ENCODE measurements at places on chromosomes 1 and 21.

DNA sequence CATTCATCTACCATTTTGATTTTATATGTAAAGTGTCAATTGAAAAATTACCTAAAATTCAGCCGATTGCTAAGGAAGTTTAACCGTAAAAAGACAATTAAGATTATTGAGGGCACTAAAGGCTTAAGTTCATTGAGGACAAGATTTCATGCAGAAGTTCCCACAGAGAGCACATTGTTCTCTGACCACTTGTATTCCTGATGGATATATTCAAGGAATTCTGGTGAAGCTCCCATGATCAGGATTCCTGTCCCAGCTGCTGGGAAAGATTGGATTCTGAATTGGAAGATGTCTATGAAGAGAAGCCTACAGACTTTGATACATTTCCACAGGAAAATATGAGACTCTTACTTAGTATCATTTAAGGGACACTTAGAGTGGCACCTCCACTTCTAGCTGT is 209.2 kb upstream of the KCTD3 start:
- DNase-seq = no peak

DNA sequence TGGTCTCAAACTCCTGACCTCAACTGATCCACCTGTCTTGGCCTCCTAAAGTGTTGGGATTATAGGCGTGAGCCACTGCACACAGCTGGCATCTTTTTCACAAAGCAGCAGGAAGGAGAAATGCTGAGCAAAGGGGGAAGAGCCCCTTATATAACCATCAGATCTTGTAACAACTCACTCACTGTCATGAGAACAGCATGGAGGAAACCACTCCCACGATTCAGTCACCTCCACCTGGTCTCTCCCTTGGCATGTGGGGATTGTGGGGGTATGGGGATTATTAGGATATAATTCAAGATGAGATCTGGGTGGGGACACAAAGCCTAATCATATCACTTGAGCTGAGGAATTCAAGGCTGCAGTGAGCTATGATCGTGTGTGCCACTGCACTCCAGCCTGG is 3.0 kb upstream of the MFSD2A start:
- DNase-seq = no peak

DNA sequence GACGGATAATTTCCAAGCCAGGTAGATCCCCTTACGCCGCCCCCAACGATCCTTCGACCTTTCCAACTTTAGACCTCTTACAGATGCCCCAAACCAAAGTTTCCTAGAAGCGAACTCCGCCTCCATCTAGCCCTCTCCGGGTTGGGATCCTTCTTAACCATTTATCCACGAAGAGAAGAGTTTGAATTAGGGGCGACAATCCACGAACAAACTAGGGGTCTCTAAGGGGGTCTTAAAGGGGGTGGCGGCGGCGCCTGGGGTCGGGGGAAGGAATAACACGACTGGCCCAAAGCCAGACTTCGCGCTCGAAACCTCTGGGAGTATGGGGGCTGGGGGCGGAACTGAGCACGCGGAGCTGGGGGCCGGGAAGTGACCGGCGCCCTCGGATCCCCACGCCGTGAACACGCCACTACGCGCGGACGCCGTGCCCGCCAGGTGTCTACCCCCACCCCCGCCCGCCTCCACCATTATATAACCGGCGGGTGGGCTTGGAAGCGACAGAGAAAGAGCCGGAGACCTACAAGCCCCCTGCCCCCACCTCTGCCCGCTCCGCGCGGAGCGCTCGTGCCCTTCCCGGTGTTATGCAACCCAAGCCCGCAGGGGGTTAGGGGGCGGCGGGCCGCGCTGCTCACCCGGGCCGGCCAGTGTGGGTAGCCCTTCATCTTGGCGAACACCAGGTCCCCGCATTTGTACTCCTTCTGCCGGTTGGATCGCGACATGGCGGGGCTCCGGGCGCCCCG is 594 bp downstream of the HDGF start:
- DNase-seq = peak; percentile 67

DNA sequence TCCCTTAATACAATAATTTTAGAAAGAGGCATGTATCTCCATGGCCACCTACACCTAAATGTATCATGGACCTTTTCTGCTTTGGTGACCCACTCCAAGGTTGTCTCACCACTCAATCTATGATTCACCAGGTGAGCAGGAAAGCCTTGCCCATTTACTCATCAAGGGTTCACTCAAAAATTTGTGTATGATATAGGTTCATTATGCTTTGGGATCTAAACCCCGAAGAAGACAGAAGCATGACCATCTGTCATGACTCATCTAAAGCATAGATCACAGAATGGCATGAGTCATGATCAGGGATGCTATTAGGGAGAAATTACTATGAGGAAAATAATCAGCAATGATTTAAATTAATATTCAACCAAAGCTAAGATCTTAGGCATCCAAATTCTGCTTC is 38.5 kb downstream of the PYHIN1 start:
- DNase-seq = no peak

GRCh38 chr1:93591676-93592550 is 89.7 kb downstream of the BCAR3 start:
- peak; percentile 37 for DNase-seq

DNA sequence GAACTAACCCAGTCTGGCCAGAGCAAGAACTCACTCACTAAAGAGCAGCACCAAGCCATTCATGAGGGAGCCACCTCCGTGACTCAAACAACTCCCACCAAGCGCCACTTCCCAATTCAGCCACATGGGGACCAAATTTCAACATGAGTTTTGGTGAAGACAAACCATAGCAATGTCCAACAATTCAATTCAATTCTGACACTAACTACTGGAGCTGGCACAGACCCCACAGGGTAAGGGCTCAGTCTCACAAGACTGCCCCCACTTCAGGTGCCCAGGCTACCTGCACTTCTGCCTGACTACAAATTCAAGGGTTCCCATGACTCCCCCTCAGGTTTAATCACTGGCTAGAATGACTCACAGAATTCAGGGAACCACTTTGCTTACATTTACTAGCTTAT is 48.8 kb upstream of the RAP1A start:
- DNase-seq = peak; percentile 42

DNA sequence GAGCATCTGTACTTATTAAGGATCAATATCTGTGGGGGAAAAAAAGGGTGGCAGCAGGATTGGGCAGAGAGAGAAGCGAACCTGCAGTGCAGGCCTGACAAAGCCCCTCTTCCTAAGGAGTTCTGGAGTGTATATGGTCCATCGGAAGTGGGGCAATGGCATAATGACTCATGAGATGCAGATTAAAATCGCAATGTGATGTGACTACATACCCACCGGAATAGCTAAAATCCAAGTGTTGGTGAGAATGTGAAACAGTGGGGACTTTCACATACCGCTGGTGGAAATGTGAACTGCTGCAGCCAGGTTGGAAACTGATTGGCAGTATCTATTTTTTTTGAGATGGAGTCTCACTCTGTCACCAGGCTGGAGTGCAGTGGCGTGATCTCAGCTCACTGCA is 8.2 kb upstream of the CREG1 start:
- no peak for DNase-seq

GRCh38 chr1:58885998-58886397 is 102.2 kb upstream of the JUN start:
- no peak for DNase-seq

DNA sequence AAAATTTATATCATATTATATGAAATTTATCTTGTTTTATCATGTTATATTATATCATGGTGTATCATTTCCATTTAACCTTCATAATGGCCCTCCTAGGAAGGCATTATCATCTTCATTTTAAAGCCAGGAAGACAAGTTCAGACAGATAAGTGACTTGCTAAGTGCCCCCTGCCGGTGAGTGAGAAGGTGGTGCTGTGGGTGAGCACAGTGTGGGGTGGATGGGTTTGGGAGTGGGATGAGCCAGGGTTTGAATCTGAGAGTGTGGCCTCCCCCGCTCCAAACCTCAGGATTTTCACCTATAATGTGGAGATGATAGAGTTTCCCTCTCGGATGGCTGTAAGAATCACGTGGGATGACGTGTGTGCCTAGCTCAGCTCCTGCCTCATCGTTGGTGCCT is 108.7 kb upstream of the IGSF21 start:
- DNase-seq = no peak

DNA sequence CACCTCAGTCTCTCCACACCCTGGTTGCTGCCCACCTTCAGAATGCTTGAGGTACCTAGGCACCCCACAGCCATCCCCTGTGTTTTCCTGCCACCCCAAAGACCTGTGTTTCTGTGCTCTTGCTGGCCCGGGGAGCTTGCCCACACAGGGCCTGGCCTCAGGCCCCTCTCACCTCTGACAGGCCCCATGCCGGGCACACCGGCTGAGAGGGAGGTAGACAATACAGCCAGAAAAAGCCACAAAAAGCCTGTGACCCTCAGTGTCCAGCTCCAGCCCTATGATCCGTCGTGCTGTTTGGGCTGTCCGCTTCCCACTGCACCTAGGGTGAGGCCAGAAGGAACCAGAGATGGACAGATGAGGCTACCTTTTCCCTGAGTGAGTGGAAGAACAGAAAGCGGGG is 11.4 kb downstream of the SEMA6C start:
- no peak for DNase-seq

DNA sequence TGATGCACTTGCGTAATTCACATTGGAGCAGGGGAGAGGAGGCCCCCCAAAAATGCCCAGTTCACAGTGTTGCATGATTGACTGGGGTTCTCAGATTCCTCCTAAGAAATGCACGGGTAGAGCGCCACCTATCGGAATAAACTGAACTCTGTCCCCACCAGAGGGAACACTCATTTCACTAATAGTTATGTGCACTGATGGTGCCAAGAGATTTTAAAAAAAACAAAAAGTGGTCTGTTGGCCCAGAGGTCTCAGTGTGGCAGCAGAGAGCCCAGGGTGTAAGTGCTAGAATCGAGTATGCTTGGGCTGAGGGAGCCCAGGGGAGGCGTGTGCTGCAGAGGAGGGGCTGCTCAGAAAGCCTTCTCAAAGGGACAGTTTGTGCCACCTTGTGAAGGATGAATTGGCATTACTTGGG is 6.9 kb downstream of the PINK1 start:
- no peak for DNase-seq

GRCh38 chr1:76669624-76670315 is 197.5 kb upstream of the ST6GALNAC5 start:
- DNase-seq = no peak

- DNase-seq = no peak
Measured at GRCh38 chr1:185096531-185096930, 51.2 kb downstream of the RNF2 start.

- no peak for DNase-seq
Measured at GRCh38 chr1:79711001-79711431, 704.5 kb upstream of the ADGRL4 start.

GRCh38 chr1:63873751-63874150 is 99.9 kb downstream of the ROR1 start:
- DNase-seq = no peak

- no peak for DNase-seq
Measured at GRCh38 chr1:163227126-163227525, 24.4 kb upstream of the RGS5 start.

GRCh38 chr1:8465013-8465412 is 147.1 kb downstream of the SLC45A1 start:
- DNase-seq = no peak

DNA sequence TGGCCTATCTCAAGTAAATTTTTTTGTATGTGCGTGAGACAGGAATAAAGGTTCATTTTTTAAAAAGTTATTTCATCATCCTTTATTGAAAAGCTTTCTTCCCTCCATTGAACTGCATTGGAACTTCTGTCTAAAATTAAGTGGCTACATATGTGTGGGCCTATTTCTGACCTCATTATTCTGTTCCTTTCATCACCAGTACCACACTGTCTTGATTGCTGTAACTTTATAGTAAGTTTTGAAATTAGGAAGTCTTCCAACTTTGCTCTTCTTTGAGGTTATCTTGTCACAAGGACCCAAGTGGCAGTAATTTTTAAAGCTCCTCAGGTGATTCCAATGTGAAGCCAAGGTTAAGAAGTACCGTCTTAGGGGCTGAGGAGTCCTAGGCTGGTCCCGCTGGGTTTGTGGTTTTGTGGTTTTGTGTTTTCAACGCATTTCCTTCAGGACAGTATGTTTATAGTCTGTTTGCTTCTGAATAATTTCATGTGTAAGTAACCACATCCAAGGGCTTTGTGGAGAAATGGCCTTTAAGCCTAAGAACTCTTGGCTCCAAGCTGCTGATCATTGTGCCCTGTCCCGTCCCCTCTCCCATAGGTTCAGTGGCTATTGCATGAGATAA is 12.4 kb upstream of the SCAF4 start:
- no peak for DNase-seq

- DNase-seq = no peak
Measured at GRCh38 chr21:32378956-32379355, 13.9 kb downstream of the URB1 start.

GRCh38 chr21:25735646-25736597 is 1.1 kb downstream of the GABPA start:
- peak; percentile 81 for DNase-seq

DNA sequence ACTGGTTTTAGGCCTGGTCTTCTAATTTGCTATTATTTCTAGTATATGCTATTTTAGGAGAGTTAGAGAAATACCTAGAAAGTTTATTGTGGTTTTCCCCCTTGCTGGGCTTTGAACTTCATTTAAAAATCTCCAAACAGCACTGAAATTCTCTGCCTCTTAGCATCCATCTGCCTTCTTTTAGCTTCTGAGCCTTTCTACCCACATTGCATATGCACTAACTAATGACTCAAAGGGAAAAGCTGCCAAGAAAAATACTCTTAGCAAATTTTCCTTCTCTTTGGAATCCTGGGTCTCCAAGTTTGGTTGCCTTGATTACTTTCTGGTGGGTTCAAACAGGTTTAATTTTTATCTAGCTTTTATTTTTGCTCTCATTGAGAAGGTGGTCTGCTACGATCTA is 408.4 kb upstream of the PTBP2 start:
- no peak for DNase-seq

DNA sequence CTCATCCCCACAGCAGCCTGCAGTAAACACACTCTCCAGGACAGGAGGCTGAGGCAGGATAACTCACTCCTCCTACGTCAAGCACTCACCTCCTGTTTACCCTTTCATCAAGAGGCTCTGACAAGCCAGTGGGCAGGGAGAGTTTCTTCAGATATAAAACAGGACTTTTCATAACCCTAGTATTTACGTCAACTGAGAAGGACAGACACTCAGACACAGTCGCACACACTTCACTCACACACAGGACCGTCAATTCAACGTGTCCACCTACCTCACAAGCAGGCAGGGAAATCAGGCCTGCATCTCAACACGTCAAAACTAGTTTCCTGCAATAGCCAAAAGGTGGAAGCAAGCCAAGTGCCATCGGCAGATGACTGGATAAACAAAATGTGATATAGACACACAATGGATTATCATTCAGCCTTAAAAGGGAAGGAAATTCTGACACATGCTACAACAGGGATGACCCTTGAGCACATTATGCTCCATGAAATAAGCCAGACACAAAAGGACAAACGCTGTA is 48.6 kb downstream of the ITPKB start:
- no peak for DNase-seq

- DNase-seq = no peak
Measured at GRCh38 chr1:40740039-40740996, 43.3 kb upstream of the KCNQ4 start.

DNA sequence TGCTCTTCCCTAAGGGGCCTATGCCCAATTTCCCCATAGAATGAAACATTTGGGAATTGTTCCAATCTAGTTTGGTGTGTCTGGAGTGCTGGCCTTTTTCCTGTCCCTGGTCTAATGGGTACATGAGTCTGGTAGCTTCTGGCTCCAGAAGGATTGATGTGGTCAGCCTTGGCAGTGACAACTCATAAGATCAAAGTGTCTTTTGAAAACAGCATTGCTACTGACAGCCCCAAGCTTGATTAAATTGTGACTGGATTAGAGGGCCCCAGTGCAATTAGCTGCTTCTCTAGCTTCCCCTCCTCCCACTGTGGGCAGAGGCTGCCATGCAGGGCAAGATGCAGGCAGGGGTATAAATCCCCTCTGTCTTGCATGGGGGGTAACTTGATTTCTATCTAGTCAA is 130.9 kb downstream of the UCK2 start:
- DNase-seq = no peak

GRCh38 chr21:35170244-35170643 is 121.1 kb upstream of the RUNX1 start:
- no peak for DNase-seq

Data from HL-60 (cell line).